ENCODE measurements at places on chromosomes 7 and 10. TPM values are rescaled to one million over a fixed set of nuclear protein-coding genes. Genes with fewer than 3 reads are reported as not detected.

DNA sequence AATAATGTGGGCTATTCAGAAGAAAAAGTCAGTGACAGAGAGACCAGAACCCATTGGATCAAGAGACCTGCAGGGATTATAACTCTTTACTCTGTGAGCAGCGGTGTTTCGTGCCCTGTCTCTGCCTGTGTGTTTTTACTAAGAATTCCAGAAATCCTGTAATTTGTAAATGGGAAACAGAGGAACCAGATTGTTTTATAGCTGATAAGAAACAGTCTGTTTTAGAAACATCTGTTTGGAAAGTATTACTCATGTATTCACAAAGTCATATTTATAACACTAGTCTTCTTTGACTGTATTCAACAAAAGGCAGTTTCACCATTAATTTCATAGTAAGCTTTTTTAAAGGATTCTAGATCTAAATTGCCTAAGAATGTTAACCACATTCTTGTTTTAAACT, 30.0 kb upstream of the VDAC2 start:
- no peaks in the 10 kb centered on the region for H3K4me1 ChIP-seq
- H3K4me3 ChIP-seq = no peak overlapping the region
- DNase-seq = no peak

GRCh38 chr10:79938728-79939406, 10.0 kb downstream of the SFTPD start:
- H3K4me3 ChIP-seq = no peak overlapping the region
- no peaks in the 10 kb centered on the region for H3K36me3 ChIP-seq
- H3K27me3 ChIP-seq = no peaks in the 10 kb centered on the region

Gene SFRP5
- total RNA-seq = not detected

- H3K27me3 ChIP-seq = no peaks in the 10 kb centered on the region
- no peaks in the 10 kb centered on the region for H3K36me3 ChIP-seq
- H3K4me3 ChIP-seq = no peak overlapping the region
- peak; percentile 51 for DNase-seq
- H3K4me1 ChIP-seq = no peaks in the 10 kb centered on the region
These were observed 25.9 kb downstream of the ADCY1 start for GRCh38 chr7:45599851-45600706.

DNA sequence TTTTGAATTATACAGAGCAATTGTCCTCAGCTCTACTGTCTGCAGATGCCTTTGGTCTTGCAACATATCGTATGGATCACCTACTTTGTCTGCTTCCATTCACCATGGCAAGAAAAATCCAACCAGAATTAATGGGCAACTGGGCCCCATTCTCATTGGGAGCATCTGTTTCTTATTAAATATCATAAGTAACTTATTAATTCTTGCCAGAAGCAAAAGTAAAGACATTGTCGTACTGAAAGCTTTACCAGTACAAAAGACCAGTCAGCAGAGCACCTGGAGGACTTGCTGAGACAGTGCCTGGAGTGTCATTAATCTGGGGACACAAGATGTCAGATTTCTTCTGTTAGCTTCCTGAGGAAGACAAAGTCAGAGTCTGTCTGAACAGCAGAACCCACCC, 404.5 kb downstream of the INHBA start:
- H3K27ac ChIP-seq = no peak overlapping the region
- no peak for DNase-seq
- no peaks in the 10 kb centered on the region for H3K4me1 ChIP-seq
- no peaks in the 10 kb centered on the region for H3K27me3 ChIP-seq
- H3K4me3 ChIP-seq = no peak overlapping the region
- H3K36me3 ChIP-seq = no peaks in the 10 kb centered on the region
